Upper lobe of left lung (tissue), 6 donors: ENCODE measurements at places on chromosomes 16 and 17. TPM values are rescaled to one million over a fixed set of nuclear protein-coding genes. Genes with fewer than 3 reads are reported as not detected.

- DNase-seq = no peak
- peaks cover 13% of the 10 kb centered on the region for H3K4me1 ChIP-seq
- no peaks in the 10 kb centered on the region for H3K36me3 ChIP-seq
- no peak overlapping the region for H3K4me3 ChIP-seq
- H3K27ac ChIP-seq = no peak overlapping the region
Observed at GRCh38 chr16:67283039-67283825, 3.9 kb downstream of the PLEKHG4 start.

DNA sequence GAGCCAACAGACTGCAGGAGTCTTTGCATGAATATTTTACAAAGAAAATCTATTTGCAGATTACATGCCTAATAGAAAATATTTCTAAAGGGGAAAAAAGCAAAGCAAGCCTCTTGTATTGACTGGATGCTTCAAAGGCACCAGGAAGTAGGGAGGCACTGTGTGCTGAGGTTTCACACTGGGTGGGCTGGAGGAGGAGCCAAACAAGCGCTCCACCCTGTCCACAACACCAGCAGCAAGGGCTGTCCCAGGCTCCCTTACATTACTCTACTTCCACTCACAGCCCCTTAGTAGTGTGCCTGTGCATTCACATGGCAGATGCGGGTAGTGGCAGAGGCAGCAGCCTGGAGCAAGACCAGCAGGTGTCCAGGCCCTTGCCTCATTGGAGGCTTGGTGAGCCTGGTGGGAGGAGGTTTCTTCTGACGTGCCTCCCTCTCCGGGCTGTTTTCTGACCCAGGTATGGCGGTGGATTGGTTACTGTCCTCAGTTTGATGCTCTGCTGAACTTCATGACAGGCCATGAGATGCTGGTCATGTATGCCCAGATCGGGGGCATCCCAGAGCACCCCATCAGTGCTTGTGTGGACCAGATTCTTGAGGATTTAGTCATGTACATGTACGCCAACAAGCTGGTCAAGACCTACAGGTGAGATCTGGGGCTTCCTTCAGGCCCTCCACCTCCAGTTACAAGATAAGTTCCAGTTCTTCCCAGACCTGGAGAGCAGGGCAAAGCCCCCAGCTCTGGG, 7.0 kb upstream of the CCNF start:
- H3K4me3 ChIP-seq = no peak overlapping the region
- H3K27ac ChIP-seq = no peak overlapping the region
- no peaks in the 10 kb centered on the region for H3K4me1 ChIP-seq
- no peaks in the 10 kb centered on the region for H3K27me3 ChIP-seq

- H3K36me3 ChIP-seq = no peaks in the 10 kb centered on the region
- no peak for DNase-seq
- H3K4me3 ChIP-seq = no peak overlapping the region
- no peaks in the 10 kb centered on the region for H3K27me3 ChIP-seq
- H3K4me1 ChIP-seq = peaks cover 30% of the 10 kb centered on the region
- peak overlapping the region; percentile 69 for H3K27ac ChIP-seq
Observed at GRCh38 chr17:1122533-1123392, 57.0 kb downstream of the ABR start.

GRCh38 chr16:47519546-47519945, 58.4 kb downstream of the PHKB start:
- no peaks in the 10 kb centered on the region for H3K27me3 ChIP-seq
- DNase-seq = no peak
- no peaks in the 10 kb centered on the region for H3K4me1 ChIP-seq
- no peak overlapping the region for H3K4me3 ChIP-seq

- H3K27ac ChIP-seq = no peak overlapping the region
- no peak for DNase-seq
- H3K4me1 ChIP-seq = no peaks in the 10 kb centered on the region
- H3K27me3 ChIP-seq = no peaks in the 10 kb centered on the region
- no peaks in the 10 kb centered on the region for H3K36me3 ChIP-seq
Observed at GRCh38 chr17:57391857-57392471, 135.6 kb downstream of the MSI2 start.

DNA sequence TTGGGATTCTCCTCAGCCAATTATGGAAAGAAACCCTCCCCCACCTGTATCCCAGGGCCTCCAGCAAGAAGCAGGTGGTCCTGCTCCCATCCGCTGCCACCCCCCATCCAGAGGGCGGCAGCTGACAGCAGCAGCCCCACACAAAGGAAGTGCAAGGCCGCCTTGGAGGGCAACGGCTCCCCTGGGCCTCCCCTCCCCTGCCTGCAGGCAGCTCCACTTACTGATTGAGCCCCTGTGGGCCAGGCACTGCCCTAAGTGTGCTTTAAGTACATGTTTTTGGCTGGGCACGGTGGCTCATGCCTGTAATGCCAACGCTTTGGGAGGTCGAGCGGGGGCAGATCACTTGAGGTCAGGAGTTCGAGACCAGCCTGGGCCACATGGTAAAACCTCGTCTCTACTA, 257.6 kb downstream of the PARN start:
- no peak for DNase-seq
- H3K36me3 ChIP-seq = no peaks in the 10 kb centered on the region
- no peaks in the 10 kb centered on the region for H3K27me3 ChIP-seq
- no peaks in the 10 kb centered on the region for H3K4me1 ChIP-seq
- H3K27ac ChIP-seq = no peak overlapping the region
- no peak overlapping the region for H3K4me3 ChIP-seq

KRT15 gene
- 57.9 TPM for total RNA-seq

GRCh38 chr17:49381033-49381432, 19.0 kb upstream of the ZNF652 start:
- no peaks in the 10 kb centered on the region for H3K27me3 ChIP-seq
- peak; percentile 71 for DNase-seq
- no peak overlapping the region for H3K4me3 ChIP-seq
- H3K4me1 ChIP-seq = no peaks in the 10 kb centered on the region
- no peak overlapping the region for H3K27ac ChIP-seq

ATP6V0C gene
- 93.4 TPM for total RNA-seq

GRCh38 chr17:51013322-51013721, 107.3 kb downstream of the SPAG9 start:
- H3K4me3 ChIP-seq = no peak overlapping the region
- peaks cover 50% of the 10 kb centered on the region for H3K36me3 ChIP-seq
- no peaks in the 10 kb centered on the region for H3K4me1 ChIP-seq

DNA sequence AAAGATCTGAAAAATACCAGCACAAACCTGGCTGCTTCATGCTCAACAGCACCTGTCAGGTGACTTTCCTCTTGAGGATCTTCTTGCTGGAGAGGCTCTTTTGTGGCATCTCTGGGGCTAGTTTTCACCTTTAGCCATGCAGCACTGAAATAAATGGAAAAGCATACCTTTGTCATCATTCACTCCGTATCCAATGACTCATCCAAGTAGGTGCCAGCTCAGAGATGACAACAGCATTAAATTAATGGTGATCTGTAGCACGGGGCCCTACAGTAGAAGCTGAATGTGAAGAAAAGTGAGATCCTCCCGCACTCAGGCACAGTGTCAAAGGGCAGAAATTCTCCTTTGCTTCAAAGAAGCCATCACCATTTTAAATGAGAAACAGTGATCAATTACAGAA, 32.2 kb downstream of the KIAA0753 start:
- no peak for DNase-seq
- H3K27ac ChIP-seq = no peak overlapping the region
- H3K4me1 ChIP-seq = peaks cover 3% of the 10 kb centered on the region
- peaks cover 70% of the 10 kb centered on the region for H3K36me3 ChIP-seq

DNA sequence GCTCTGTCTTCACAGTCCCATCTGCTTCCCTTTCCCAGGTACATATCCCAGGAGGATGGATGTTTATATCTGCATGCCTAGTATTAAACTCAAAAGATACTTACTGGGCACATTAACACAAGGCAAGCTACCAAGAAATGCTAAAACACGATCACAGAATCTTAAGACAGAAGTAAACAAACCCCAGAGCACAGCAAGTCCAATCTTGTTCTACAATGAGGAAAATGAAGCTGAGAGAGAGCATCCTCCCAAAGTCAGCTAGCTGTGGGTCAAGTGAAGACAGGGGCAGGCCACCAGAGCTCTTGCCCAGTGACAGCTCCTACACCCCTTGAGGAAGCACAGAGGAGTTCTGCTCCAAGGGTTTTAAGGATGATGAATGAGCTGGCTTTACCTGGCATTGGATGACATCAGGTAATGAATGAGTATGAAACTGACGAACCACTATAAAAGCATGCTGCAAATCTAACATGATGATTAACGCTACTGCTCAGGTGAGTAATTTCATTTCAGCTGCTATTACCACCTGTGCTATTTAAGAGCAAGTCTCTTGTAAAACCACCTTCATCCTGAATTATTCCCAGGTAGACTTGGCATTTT, 20.3 kb downstream of the XPO6 start:
- no peaks in the 10 kb centered on the region for H3K36me3 ChIP-seq
- no peaks in the 10 kb centered on the region for H3K27me3 ChIP-seq
- no peak overlapping the region for H3K4me3 ChIP-seq
- H3K27ac ChIP-seq = no peak overlapping the region
- DNase-seq = no peak
- peaks cover 39% of the 10 kb centered on the region for H3K4me1 ChIP-seq

GRCh38 chr17:56148333-56148732, 4.9 kb upstream of the ANKFN1 start:
- no peak for DNase-seq
- H3K4me1 ChIP-seq = no peaks in the 10 kb centered on the region
- H3K27me3 ChIP-seq = no peaks in the 10 kb centered on the region
- no peaks in the 10 kb centered on the region for H3K36me3 ChIP-seq
- H3K4me3 ChIP-seq = no peak overlapping the region
- no peak overlapping the region for H3K27ac ChIP-seq

- DNase-seq = no peak
- H3K4me1 ChIP-seq = peaks cover 10% of the 10 kb centered on the region
- H3K27me3 ChIP-seq = no peaks in the 10 kb centered on the region
- no peak overlapping the region for H3K27ac ChIP-seq
- H3K4me3 ChIP-seq = no peak overlapping the region
Observed at GRCh38 chr17:65370669-65371131, 190.7 kb downstream of the AXIN2 start.

CHRNE gene
- total RNA-seq = 1.7 TPM

GRCh38 chr17:58669853-58670252, 22.0 kb downstream of the TEX14 start:
- no peak overlapping the region for H3K4me3 ChIP-seq
- H3K36me3 ChIP-seq = no peaks in the 10 kb centered on the region
- no peaks in the 10 kb centered on the region for H3K4me1 ChIP-seq
- no peak for DNase-seq
- H3K27me3 ChIP-seq = no peaks in the 10 kb centered on the region
- H3K27ac ChIP-seq = no peak overlapping the region

DNA sequence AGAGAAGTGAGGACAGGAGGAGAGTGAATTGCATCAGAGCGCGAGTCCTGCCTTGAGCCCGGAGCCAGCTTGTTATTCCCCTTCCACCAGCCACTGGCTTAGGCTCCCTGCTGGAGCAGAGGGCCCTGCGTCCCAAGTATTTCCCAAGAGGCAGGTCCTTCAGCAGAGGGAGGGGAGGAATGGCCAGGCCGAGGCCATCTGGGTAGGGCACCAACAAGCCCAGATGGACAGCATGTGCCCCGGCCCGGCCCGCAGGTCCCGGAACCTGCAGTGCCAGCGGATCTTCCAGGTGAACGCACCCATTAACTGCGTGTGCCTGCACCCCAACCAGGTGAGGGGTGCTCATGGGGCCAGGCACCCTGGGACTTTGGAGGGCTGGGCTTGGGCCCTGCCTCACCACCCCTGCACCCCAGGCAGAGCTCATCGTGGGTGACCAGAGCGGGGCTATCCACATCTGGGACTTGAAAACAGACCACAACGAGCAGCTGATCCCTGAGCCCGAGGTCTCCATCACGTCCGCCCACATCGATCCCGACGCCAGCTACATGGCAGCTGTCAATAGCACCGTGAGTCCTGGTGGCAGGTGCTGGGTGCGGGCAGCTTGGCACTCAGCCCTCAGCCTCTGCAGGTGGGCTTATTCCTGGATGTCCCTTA, 1.7 kb downstream of the MLST8 start:
- peak overlapping the region; percentile 97 for H3K27ac ChIP-seq
- peak; percentile 75 for DNase-seq
- H3K4me1 ChIP-seq = peaks cover 17% of the 10 kb centered on the region
- H3K4me3 ChIP-seq = no peak overlapping the region

DNA sequence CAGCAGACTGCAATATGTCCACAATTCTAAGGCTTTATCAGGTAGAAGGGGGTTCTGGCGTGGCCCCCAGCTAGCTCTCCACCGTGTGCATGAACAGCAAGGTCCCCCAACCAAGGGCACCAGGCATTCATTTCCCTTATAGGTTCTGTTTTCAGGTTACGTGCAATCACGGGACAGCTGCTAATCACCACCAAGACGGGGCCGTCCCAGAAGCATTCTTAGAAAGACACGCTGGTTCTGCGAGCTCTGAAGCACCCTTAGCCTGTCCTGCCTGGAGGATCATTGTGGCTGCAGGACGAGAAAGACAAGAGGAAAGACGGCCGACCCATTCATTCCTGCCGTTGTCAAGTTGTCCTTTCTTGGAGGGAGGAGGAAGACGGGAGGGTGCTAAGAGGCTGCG, 302.9 kb downstream of the SOX9 start:
- no peaks in the 10 kb centered on the region for H3K36me3 ChIP-seq
- H3K4me1 ChIP-seq = no peaks in the 10 kb centered on the region
- no peak for DNase-seq
- H3K27ac ChIP-seq = no peak overlapping the region

DNA sequence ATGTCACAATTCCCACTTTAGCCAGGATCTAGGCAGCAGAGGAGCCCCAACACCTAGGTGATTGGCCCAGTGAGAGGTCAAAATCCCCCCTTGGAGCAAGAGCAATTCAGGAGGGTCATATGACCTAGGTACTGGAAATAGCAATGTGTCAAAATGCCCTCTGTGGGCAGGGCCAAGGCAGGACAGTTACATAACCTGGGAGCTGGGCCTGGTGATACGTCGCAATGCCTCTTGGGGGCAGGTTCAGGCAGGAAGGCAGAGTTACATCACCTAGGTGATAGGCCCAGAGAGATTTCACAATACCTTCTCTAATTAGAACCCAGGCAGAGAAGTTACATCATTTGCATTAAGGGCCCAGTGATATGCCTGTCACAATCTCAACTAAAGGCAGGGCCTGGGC, 1906.3 kb downstream of the TP53TG3F start:
- DNase-seq = no peak
- H3K4me1 ChIP-seq = no peaks in the 10 kb centered on the region
- no peak overlapping the region for H3K27ac ChIP-seq
- H3K4me3 ChIP-seq = no peak overlapping the region
- H3K36me3 ChIP-seq = no peaks in the 10 kb centered on the region
- H3K27me3 ChIP-seq = no peaks in the 10 kb centered on the region

GRCh38 chr17:55289106-55289446, 24.3 kb downstream of the HLF start:
- no peaks in the 10 kb centered on the region for H3K36me3 ChIP-seq
- no peak overlapping the region for H3K27ac ChIP-seq
- no peak overlapping the region for H3K4me3 ChIP-seq
- H3K4me1 ChIP-seq = peaks cover 26% of the 10 kb centered on the region
- H3K27me3 ChIP-seq = no peaks in the 10 kb centered on the region

- H3K27me3 ChIP-seq = no peaks in the 10 kb centered on the region
- peak; percentile 33 for DNase-seq
- H3K36me3 ChIP-seq = no peaks in the 10 kb centered on the region
- no peaks in the 10 kb centered on the region for H3K4me1 ChIP-seq
- H3K4me3 ChIP-seq = no peak overlapping the region
Observed at GRCh38 chr16:20074099-20074991, 655 bp upstream of the GPR139 start.
